ENCODE measurements at places on chromosomes 6 and 20. TPM values are rescaled to one million over a fixed set of nuclear protein-coding genes. Genes with fewer than 3 reads are reported as not detected.

EEF1A2 gene
- total RNA-seq, result 1.1 TPM

ID4 gene
- 73.5 TPM for total RNA-seq

MOG gene
- total RNA-seq, result not detected

HLA-DPB1 gene
- total RNA-seq, result 108 TPM

SLC26A8 gene
- total RNA-seq, result not detected

LHFPL5 gene
- not detected for total RNA-seq

BPIFB2 gene
- total RNA-seq, result not detected

GPLD1 gene
- under 0.01 TPM for total RNA-seq

CTAGE9 gene
- not detected for total RNA-seq

OR2H1 gene
- not detected for total RNA-seq

GRCh38 chr20:60060593-60060992, 102.4 kb downstream of the CDH26 start:
- DNase-seq, result no peak

DNA sequence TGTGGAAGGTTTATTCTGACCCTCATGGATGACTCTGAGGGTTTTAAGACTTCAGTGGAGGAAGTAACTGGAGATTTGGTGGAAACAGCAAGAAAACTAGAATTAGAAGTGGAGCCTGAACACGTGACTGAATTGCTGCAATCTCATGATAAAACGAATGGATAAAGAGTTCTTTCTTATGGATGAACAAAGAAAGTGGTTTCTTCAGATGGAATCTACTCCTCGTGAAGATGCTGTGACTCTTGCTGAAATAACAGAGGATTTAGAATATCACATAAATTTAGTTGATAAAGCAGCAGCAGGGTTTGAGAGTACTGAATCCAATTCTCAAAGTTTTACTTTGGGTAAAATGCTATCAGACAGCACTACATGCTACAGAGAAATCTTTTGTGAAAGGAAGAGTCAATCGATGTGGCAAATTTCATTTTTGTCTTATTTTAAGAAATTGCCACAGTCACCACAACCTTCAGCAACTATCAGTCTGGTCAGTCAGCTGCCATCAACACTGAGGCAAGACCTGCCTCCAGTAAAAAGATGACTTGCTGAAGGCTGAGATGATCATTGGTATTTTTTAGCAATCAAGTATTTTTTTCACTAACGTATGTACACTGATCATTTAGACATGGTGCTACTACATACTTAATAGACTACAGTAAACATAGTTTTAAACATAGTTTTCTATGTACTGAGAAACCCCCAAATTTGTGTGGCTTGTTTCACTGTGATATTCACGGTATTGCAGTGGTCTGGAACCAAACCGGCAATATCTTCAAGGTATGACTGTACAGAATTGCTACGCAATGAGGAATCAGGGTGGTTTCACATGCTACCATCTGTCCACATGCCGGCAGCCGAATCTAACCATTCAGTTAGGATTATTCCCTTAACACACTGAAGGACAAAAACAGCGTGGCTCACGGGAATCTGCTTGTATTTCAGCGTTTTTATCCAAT, 149.0 kb downstream of the MYB start:
- no peak for DNase-seq

GRCh38 chr6:135941275-135942025, 89.9 kb downstream of the PDE7B start:
- DNase-seq, result peak; percentile 43

DNA sequence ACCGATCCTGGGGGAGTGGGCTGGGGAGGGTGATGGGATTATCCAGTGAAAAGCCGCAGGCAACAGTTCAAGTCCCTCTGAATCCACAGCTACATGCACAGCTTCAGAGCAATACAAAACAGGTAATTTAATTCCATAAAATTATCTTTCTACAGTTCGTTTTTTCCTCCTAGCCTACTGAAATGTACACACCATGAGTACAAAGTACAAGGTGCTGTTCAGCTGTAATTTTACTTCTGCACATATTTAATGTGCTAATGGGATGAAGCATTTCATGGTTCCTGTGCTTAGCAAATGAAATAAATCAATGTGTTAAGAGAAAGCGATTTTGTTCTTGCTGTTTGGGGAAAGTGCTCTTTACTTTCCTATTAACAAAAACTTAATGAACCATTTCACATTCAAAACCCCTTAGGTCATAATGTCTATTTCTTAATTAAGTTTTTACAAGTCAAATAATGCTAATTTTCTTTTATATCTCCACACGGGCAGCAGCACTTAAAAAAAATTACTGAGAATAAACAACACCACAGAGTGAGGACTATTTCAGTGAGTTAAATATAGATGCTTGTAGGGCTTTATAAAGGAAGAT, 71.8 kb downstream of the INSM1 start:
- DNase-seq, result no peak

- no peak for DNase-seq
These were observed 104.0 kb downstream of the BANF2 start for GRCh38 chr20:17803765-17804164.

- no peak for DNase-seq
These were observed 11.0 kb upstream of the ADGRF5 start for GRCh38 chr6:46932526-46933319.

DNA sequence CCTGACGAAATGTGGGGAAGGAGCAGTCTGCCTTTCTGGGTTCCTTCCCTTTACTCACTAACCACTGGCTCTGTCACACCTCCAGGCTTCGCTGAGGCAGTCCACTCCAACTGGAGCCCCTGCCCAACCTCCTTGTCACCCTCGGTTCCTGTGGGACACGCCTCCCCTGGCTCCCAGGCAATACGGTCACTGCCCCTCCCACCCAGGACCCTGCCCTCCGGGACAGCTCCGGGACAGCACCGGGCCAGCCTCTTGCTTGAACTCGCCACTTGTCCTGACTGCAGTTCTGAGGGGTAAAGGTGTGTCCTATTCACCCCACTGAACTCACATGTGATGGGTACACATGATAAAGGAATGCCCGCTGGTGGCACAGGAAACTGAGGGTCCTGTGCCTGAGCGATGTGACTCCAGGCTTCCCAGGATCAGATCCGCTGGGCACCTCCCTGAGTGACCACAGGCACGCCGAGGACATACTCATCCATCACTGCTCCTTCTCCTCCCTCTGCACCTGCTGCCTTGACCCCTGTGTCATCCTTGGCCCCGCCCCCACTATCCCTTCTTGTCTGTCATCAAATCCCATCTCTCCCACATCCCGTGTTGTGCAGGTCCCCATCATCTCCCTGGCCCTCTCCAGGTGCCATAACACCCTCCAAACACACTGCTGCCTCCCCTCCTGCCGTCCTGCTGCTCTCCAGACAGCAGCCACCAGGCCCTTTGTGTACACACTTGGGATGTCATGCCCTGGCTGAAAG, 7.9 kb downstream of the SDCBP2 start:
- DNase-seq, result no peak

GRCh38 chr6:10014557-10014956, 400.3 kb downstream of the TFAP2A start:
- DNase-seq, result no peak

DNA sequence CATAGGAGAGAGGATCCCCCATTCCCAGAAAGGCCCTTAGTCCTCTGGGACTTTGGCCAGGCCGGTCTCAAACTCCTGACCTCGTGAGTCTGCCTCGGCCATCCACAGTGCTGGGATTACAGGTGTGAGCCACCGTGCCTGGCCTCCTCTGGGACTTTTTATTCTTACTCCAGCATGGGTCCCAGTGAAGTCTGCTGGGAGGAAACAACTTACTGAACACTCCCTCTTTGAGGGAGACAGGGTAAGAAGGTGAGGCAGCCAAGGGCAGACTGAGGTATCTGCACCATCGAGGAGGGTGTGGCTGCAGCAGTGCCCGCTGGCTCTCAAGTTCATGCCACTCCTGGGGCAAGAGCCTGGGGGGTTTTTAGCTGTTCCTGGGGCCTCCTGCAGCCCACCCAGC, 2.4 kb downstream of the BAK1 start:
- no peak for DNase-seq

GRCh38 chr6:79269877-79270276, 35.4 kb upstream of the HMGN3 start:
- DNase-seq, result no peak

DNA sequence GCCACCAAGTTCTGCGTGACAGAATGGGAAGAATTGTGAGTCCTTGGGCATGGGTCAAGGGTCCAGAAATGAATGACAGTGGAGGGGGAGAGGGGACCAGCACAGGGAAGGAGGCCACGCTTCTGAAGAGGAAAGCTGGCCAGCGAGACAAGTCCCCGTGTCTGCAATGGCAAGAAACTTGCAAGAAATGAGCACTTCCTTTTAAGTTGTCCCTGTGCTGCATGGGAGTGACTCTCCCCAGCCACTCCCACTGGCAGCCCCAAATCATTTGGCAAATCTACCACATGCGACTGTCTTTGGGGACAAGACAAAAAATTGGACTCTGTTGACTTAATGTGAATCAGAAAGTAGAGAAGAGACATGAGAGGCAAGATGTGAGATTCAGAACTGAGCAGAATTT, 242.2 kb upstream of the RREB1 start:
- DNase-seq, result no peak

DNA sequence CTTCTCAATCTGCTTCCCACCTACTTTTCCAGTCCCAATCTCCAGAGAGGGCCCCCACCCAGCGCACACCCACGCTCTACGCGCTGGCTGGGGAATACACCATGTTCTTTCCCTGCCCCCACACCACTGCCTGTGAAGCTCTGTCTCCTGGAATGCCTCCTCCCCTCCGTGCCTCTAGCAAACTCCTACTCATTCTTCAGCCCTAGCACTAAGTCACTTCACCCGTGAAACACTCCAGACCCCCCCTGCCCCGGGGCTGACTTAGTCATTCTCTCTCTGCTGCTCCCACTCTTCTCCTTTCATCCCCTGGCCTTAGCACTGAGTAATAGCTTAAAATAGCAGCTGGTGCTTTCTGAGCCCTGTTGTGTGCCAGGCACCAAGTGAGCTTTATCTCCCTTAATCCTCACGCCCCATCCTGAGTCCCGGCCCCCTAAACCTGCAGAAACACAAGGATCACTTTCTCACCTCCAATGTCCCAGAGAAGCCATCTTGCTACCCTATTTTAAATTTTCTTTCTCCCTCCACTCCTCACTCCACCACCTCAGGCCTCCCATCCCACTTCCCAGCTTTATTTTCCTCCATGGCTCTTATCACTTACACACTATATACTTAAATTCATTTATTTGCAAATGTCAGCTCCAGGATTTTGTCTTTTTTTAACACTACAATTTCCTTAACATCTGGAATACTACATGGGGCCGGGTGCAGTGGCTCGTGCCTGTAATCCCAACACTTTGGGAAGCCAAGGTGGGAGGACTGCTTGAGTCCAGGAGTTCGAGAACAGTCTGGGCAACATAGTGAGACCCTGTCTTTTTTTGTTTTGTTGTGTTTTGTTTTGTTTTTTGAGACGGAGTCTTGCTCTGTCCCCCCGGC, 6.3 kb upstream of the PARD6B start:
- peak; percentile 93 for DNase-seq

GRCh38 chr6:117555882-117556498, 46.3 kb downstream of the GOPC start:
- DNase-seq, result peak; percentile 50

- DNase-seq, result no peak
These were observed 465.2 kb downstream of the MAFB start for GRCh38 chr20:40223810-40224209.

- DNase-seq, result no peak
These were observed 125.1 kb downstream of the JARID2 start for GRCh38 chr6:15370733-15371671.

- DNase-seq, result no peak
These were observed 24.7 kb downstream of the CNKSR3 start for GRCh38 chr6:154485815-154486214.

DNA sequence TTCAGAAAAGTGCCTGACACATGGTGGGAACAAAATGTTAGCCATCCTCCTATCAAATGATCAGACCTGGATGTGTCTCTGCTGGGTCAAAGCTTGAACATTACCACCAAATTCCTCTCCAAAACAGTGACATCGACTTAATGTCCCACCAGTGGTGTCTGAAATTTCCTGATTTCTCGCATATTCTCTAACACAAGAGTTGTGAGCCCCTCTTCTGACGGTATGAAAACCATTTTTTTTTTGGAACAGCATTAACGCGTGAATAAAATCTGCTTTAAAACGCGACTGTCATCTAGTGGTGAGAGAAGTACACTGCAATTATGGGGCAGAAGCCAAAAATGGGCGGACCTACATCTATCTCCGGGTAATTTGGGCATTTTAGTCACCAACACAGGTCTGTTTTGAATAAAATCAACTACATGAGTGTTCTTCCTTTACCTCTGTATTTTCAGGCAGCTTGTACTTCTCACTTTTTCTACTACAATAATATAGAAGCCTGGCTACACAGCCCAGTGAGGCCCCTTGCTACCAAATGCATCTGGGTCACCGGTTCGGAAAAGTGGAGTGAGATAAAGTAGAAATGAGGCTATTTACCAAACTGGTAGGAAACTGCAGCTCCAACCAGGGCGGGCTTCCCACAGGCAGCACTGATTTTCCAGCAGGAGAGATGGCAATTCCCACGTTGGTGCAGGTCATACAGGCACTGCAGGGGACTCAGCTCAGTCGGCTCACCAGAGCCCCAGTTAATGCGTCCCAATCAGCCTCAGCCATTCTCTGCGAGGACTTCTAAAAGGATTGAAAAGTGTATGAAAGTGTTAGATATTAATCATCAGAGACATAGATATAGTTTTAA, 27.4 kb downstream of the MGME1 start:
- peak; percentile 40 for DNase-seq

GRCh38 chr20:52103913-52104545, 87.5 kb downstream of the ZFP64 start:
- no peak for DNase-seq

DNA sequence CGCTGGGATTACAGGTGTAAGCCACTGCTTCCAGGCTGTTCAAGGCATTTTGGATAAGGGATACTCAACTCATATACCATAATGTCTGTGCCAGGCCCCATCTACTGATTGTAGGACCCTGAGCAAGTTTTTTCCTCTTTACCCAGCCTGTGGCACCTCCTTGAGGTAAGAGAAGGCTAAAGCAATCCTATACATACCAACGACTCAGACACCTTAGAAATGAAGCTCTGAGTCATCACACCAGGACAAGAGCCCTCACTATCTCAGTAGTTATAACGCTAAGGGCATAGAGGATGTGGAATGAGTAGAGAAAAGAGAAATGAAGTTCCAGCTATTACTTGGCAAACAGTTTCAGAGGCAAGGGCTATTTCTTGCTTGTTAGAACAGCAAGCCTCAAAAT, 16.9 kb downstream of the NDRG3 start:
- no peak for DNase-seq

GRCh38 chr6:148869585-148869984, 122.8 kb downstream of the UST start:
- DNase-seq, result no peak

GRCh38 chr20:36519944-36520343, 21.4 kb upstream of the MYL9 start:
- no peak for DNase-seq

DNA sequence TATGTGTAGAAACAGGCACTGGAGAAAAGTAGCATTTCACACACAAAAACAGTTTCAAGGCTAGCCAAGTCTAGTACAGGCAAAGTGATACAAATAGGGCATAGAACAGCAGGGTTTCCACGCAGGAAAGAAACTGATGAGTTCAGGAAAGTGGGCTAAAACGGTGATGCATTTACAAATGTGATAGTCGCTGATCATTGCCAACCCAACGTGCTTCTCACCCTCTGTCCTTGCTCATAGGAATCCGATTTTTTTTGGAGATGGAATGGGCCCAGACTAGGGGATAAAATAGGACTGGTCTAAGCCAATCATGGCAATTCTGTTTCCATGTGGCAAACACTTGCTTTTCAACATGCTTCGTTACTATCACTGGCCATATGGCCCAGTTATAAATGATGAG, 536.6 kb downstream of the PRKN start:
- no peak for DNase-seq

GRCh38 chr6:134464690-134465411, 146.9 kb upstream of the SGK1 start:
- no peak for DNase-seq

Measured in uterus (tissue), 4 donors.